Keratinocyte (primary cell): ENCODE measurements at places on chromosomes 4 and X.

GRCh38 chr4:7987148-7987989 lies 47.7 kb upstream of the AFAP1 start:
- no peak for DNase-seq

GRCh38 chr4:97582890-97583289 lies 560.4 kb downstream of the STPG2 start:
- DNase-seq, result no peak

DNA sequence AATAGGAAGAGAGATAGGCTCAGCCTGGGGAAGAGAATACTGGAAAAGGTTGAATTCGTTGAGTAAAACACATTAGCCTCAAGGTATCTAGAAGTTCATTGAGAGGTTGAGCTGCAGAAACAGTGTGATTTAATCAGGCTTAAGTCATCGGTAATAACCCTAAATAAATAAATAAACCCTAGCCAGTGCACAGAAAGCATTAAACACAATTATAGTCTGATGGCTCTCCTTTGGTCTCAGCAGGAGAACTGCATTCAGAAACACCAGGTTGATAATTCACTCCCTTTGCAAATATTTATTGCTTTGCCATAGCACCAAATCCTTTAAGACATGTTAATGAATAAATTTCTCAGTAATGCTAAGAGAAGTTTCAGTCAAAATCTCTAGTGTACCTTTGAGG lies 9.6 kb downstream of the DCX start:
- DNase-seq, result no peak

- DNase-seq, result no peak
These were observed 57.4 kb upstream of the SLC6A14 start for GRCh38 chrX:116378961-116379360.

GRCh38 chrX:150773634-150774033 lies 80.4 kb downstream of the MTMR1 start:
- no peak for DNase-seq

GRCh38 chr4:1669270-1669669 lies 14.8 kb downstream of the FAM53A start:
- no peak for DNase-seq

DNA sequence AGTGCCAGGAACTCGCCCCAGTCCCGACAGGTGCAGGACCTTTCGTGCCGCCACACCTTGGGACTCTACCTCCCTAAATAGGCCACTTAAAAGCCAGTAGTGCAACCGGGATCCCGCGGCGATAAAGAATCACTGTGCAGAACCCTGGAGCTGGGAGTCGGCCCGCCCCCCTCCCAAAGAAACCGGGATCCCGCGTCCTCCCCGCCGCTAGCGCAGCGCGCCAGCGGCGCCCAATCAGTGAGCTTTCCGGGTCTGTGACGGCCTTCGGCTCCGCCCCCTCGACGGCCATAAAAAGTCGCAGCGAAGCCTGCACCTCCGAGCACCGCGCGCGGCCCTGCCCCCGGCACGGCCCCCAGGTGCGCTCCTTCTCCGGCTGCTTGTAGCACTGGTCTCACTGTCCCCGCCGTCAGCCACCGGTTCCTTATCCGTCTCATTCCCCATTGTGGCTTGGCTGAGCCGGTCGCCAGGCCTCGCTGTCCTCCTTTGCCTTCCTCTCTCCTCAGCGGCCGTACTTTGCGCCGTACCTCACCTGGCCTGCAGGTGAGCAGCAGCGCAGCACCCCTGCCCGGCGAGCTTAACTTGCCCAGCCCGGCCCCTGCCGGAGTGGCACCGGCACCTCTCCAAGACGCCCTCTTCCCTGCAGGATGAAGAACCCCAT lies at the start of gene LRAT:
Gene LRAT, plus strand, starts transcription at position 318 of the 658 bp plus-strand sequence. Its CDS starts 327 bp downstream, at position 645.
- no peak for DNase-seq

DNA sequence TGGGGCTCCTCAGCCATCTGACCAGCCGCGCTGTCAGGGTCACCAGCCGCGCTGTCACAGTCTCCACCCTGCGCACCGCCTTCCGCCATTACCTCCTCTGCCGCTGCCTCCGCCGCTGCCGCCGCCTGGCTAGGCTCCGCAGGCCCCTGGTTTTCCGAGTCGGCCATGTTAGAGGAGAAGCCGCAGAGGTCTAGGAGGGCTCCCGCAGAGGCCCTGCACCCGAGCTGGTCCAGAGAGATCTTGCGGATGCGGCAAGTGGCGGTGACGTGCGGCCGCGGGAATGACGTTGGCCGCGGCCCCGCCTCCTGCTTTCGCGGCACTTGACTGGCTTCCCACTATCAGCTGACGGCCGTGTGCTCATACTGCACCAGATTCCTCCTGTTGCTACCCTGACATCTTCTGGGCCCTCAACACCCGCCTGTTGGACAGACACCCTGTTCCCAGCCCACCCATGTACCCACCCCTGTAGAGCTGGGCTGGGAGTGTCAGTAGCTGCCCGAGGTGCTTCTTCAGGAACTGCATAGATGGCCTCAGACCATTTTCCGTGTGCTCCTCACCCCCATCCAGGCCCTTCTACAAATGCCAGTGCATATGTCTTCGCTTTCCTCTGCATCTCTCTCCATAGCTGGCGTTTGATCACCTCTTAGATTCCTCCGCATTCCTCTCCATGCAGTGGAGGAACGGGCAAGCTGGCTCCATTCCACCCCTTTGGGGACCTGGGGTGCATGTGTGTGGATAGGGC lies at the start of gene NAP1L5:
Gene NAP1L5, minus strand, starts transcription at position 242 of the 742 bp plus-strand sequence. Its CDS starts 75 bp downstream, at position 167.
- DNase-seq, result no peak

- peak; percentile 41 for DNase-seq
These were observed 23.9 kb downstream of the APOO start for GRCh38 chrX:23883737-23884354.

DNA sequence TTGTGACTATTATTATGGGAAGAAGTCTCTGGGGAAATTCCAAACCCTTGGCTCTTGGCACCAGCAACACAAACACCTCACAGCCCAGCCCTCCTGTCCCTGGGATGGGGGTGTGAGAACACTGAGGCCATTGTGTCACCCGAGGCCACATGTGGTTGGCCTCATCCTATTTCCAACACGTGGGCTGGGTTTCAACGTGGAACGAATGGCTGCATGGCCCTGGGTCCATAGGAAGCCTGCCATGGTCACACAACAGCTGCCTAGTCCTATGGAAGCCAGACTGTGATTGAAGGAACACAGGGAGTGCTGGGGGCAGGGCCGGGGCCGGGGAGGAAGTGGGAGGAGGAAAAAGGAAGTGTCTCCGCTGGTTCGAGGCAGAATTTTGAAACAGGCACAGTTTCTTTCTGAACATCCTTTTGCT lies 10.0 kb downstream of the CLCN4 start:
- DNase-seq, result no peak

- DNase-seq, result no peak
These were observed 74.0 kb downstream of the STK32B start for GRCh38 chr4:5125321-5125720.

DNA sequence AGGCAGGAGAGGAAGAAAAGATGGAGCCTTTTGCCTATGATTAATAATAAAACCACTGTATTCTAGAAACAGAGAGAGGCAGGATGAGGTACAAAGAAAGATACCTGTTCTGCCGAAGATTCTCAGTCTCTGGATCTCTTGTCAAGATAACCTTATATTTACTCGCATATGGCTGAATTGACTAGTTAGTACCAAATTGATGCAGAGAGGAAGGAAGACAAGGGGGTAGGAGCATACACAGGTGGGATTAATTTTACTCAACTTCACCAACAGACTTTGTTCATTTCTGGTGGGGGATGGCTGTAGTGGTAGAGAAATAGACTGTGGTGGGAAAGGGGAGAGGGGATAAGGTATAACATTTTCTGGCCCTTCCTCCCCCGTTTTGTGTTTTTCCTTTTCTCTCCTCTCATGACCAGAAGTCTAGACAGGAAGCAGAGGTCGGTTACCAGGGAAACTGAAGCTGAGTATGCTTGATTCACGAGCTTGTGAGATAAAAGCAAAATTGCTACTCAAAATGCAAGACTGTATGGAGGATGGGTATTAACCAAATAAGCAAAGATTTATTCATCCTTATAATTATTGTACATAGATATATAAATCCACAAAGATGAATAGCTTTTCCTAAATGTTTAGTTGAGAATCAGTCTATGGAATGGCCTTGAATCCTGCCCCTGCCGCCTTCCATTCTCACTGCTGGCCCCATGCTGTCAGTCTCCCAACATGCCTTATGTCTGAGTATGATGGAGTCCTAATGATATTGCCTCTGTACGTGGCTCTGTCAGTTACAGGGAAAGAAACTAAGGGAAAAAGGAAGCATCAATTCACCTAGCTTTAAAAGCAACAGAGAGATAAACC lies 17.8 kb upstream of the PAGE2B start:
- DNase-seq, result no peak

DNA sequence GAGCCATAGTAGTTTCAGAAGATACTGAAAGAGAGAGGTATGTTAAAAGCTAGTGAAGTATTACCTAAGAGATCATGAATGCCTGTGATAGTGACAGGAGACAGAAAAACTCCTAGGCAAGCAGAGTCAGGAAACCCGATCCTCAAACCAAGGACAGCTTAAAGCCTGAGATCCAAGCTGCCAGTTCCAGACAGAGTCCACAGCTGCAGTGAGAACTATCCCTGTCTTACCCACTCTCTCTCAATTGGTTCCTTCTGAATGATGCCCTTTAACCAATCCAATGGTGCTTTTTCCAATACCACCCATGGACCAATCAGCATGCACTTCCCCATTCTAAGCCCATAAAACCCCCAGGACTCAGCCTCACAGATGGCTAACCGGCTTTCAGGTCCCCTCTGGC lies 90.4 kb upstream of the PCDH10 start:
- DNase-seq, result no peak

GRCh38 chrX:45351478-45351877 lies 150.8 kb upstream of the DIPK2B start:
- DNase-seq, result no peak

- DNase-seq, result no peak
These were observed 211.4 kb downstream of the ENOX2 start for GRCh38 chrX:130691576-130691975.

GRCh38 chrX:18174971-18175370 lies 45.7 kb downstream of the BEND2 start:
- DNase-seq, result no peak

- no peak for DNase-seq
These were observed 284.0 kb downstream of the BCOR start for GRCh38 chrX:39813631-39814277.

DNA sequence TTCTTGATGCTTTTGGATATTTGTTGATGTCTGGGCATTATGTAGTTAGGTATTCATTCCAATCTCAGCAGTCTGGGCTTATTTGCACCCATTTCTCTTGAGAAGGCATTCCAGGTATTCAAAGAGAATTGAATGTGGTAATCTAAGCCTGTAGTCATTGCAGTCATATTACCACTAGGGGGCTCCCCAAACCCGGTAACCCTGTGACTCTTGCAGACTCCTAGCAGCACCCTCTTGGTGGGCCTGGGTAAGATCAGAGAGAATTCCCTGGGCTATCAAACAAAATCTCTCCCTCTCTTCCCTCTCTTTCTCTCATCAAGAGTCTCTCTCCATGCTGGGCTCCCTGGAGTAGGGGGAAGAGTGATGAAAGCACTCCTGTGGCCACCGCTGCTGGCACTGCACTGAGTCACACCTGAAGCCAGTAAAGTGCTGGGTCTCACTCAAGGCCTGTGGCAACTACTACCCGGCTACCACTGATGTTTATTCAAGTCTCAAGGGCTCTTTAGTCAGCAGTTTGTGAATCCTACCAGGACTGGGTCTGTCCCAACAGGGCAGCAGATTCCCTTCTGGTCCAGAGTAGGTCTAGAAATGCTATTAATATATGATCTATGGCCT lies 187.7 kb upstream of the NUDT10 start:
- no peak for DNase-seq

GRCh38 chr4:57119054-57119651 lies 9.0 kb upstream of the IGFBP7 start:
- no peak for DNase-seq

DNA sequence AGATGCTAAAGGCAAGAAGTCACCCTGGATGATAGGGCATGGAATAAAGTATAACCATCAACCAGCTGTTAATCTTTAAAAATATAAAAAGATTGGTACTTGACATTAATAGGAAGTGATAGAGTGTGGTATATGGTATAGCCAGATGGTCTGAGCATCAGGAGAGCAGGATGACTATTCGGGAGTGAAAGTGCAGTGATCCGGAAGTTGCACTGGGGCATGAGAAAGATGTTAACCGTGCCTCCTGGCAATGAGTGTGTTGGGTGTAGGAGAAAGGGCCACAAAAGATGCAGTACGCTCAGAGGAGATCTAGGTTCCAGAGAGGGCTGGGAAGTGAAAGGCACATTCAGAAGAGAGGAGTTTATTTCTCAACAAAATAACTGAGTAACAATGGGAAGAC lies 65.0 kb downstream of the TSPAN7 start:
- no peak for DNase-seq

DNA sequence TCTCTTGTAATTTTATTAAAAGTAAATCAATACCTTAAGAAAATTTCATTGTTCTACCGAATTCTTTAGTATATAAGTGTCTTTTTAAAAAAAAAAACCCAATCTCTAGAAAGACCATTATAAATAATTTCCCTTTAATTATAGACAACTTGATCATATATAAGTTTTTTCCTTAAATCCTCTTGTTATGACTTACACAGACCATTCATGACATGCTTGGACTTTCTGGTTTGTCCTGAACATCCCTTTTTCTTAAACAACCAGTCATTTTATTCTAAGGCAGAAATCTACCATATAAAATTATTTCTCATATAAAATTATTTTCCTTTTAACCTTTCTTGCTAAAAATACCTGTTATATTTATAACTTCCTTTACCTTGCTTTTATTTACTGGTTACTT lies 15.4 kb upstream of the FHDC1 start:
- DNase-seq, result peak; percentile 9

GRCh38 chr4:8775751-8776355 lies 95.8 kb downstream of the HMX1 start:
- no peak for DNase-seq

- no peak for DNase-seq
These were observed at the start of gene SLC2A9 for GRCh38 chr4:10020871-10021652. TSS of gene SLC2A9 (minus strand) at chr4:10021497. CDS start at chr4:10021429, 68 bp downstream.

DNA sequence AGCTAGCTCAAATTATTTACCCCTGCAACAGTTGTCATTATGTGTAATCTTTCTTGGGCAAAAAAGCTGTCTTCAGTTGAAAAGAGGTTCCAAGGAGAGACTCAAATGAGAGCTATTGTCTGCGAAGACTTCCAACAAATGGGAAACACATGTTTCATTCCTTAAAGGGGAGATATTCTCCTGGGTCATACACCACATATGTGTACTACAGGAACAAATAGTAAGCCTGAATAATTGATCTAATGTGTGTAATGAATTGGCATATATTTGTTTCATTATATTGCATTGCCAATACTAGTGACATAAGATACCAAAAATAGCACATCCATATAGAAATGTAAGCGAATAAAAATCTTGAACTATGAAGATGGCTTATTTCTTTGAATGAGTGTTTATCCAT lies 950.9 kb upstream of the NDST4 start:
- DNase-seq, result no peak

DNA sequence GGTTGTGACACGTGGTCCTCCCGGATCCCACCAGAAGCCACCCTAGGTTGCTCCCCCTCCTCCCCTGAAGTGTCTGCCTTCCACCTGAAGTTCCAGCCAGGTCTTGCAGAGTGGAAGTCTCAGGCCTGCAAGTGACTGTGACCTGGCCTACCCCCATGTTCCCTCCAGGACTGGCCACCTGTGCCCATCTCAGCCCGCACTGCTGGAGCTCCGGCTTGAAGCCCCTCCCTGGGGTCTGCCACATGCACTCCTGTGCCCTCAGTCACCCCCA lies 6.1 kb upstream of the HGFAC start:
- no peak for DNase-seq
